ENCODE measurements at places on chromosomes 12 and 14. TPM values are rescaled to one million over a fixed set of nuclear protein-coding genes. Genes with fewer than 3 reads are reported as not detected.

Gene CDK17
- total RNA-seq: 9.5 TPM

Gene CPNE8
- 9.2 TPM for total RNA-seq

Gene KRT78
- total RNA-seq: 0.10 TPM

Gene GON7
- 15.3 TPM for total RNA-seq

Gene EFS
- total RNA-seq: not detected

Gene KLRF1
- total RNA-seq: not detected

Gene PLD4
- total RNA-seq: 0.06 TPM

Gene OASL
- 1.8 TPM for total RNA-seq

Gene DTX3
- total RNA-seq: 14.2 TPM

Gene ZDHHC22
- 0.29 TPM for total RNA-seq

Gene CLEC1B
- not detected for total RNA-seq

Gene MYF5
- total RNA-seq: not detected

Gene ISM2
- total RNA-seq: 0.43 TPM

Gene C12orf60
- 1.7 TPM for total RNA-seq

Gene ERO1A
- total RNA-seq: 52.3 TPM

Gene STON2
- total RNA-seq: 1.8 TPM

Gene SCN8A
- total RNA-seq: 1.6 TPM

Gene DENND5B
- total RNA-seq: 11.8 TPM

Gene EPYC
- not detected for total RNA-seq
